ENCODE measurements at places on chromosomes 4 and X.

DNA sequence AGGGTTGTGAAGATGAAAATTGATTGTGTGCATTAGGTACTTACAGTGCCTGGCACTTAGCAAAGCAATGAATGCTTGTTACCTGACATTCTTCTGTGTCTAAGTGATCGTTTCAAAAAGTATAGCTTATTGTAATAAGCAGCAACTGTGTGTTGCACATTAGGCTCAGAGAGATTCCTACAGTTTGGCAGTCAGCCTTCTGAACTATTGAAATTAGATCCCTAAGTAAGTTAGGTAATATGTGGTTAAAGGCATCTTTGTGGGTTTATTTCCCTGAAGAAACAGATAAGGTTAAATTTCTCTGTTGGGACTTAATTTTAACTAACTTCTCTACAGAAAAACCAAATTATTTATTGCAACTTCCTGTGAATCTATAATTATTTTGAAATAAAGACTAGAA lies 93.4 kb downstream of the REPS2 start:
- DNase-seq: no peak

- DNase-seq: no peak
Observed at GRCh38 chr4:152956650-152957436, 20.7 kb downstream of the FHDC1 start.

DNA sequence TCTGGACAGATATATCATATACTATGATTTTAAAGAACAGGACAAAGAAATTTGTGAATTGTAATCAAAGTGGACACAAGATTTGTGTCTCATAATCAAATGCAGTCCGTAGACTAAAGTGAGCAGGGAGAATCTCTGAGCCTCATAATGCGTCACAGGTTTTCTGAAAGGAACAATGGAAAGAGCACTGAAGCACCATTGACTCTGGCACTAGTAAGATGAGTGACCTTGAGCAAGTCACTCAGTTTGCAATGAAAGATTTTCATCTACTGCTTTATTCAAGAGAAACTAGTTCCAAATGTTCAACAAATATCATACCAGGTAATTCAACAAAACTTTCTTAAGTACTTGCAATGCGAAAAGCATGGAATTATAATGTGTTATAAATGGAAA lies 315.3 kb downstream of the MAPK10 start:
- no peak for DNase-seq

- no peak for DNase-seq
Observed at GRCh38 chrX:143336261-143336660, 181.0 kb downstream of the SPANXN3 start.

- no peak for DNase-seq
Observed at GRCh38 chr4:164538097-164538496, 215.8 kb upstream of the SMIM31 start.

- no peak for DNase-seq
Observed at GRCh38 chr4:87209182-87209581, 11.2 kb downstream of the KLHL8 start.
